ENCODE measurements at places on chromosomes 1 and 21.

- peak; percentile 75 for DNase-seq
Observed at GRCh38 chr1:81757398-81758020, 43.2 kb upstream of the ADGRL2 start.

GRCh38 chr1:235063068-235063765, 65.4 kb downstream of the TOMM20 start:
- DNase-seq, result no peak

DNA sequence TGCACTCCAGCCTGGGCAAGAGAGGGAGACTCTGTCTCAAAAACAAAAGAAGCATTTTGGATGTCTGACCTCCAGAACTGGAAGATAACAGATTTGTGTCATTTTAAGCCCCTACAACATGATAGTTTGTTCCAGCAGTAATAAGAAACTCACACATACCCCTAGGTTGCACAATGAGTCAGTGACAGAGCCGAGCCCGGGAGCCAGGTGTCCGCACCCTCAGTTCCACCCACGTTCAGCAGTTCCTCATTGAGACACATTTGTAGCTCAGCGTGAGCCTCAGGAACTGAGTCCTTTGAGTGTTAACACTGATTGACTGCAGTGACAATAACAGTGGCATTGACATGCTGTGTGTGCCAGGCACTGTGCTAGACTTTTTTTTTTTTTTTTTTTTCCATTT, 19.8 kb downstream of the LRRC38 start:
- no peak for DNase-seq

DNA sequence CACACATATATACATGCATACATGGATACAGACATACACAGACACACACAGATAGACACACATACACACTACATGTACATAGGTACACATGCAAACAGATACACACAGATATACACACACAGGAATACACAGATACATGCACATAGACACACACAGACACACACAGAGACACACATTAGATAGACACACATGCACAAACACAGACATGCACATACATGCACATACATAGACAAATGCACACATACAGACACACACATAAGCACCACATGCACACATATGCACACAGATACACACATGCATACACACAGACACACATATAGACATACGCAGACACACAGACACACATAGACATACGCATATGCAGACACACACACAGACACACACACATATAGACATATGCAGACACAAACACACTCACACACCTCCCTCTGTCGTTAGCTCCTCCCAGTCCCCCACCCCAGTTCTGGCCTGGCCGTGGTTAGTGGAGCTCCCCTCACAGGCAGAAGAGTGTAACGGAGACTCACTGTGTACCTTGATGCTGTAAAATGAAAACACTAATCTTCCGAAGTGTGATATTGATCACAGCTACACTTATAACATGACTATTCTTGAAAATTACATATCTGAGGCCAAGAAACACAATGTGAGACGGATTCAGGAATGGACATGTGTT, 7.6 kb downstream of the UBASH3A start:
- DNase-seq, result no peak

DNA sequence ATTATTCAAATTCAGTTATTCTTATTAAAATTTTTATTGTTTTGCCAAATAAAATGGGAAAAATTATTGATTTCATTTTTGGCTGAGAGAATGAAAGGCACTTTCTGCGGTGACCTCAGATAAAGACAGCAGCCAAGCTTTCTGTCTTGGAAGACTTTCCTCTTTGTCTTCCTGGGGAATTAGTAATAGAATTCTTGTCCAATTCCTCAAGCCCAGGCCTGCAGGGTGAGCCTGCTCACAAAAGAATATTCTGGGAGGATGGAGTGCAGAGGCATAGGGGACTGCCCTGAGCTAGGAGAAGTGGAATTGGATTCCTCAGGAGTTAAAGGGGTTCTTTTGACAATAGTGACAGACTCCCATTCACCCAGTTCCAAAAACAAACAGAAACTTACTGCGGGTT, 614.5 kb upstream of the ADGRL2 start:
- DNase-seq, result peak; percentile 5

Measured in fibroblast of mammary gland (primary cell).